ENCODE measurements at places on chromosomes 2 and 18.

GRCh38 chr2:128300151-128301020 is 18.3 kb downstream of the HS6ST1 start:
- DNase-seq, result no peak

- no peak for DNase-seq
Measured at GRCh38 chr18:46716336-46716735, 40.5 kb downstream of the ST8SIA5 start.

DNA sequence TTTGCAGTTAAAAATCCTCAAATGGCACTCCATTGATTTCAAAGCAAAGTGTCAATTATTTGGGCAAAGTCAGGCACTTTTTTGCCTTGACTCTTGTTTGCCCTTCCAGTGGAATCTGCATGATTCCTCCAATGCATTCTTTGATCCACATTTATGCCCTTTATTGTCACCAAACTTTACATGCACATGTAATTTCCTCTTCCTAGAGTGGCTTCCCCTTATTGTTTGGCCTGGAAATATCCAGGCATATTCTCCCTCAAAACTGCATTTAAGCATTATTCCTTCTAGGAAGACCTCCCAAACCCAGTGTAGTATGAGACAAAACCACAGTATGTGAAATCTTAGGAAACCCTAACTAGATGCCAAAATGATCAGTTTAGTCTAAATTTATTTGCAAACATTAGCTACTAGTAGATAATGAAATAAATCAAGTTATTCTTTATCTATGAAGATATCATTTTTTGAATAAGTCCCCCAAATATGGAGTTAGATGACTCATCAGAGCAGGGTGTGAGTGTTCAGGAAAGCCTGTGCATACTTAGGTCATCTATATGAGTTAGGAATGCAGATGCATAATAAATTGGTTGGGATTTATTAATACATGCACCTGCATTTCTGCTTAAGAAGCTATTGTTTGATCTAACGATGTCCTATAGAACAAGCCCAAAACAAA is 433.3 kb upstream of the TCF4 start:
- no peak for DNase-seq

DNA sequence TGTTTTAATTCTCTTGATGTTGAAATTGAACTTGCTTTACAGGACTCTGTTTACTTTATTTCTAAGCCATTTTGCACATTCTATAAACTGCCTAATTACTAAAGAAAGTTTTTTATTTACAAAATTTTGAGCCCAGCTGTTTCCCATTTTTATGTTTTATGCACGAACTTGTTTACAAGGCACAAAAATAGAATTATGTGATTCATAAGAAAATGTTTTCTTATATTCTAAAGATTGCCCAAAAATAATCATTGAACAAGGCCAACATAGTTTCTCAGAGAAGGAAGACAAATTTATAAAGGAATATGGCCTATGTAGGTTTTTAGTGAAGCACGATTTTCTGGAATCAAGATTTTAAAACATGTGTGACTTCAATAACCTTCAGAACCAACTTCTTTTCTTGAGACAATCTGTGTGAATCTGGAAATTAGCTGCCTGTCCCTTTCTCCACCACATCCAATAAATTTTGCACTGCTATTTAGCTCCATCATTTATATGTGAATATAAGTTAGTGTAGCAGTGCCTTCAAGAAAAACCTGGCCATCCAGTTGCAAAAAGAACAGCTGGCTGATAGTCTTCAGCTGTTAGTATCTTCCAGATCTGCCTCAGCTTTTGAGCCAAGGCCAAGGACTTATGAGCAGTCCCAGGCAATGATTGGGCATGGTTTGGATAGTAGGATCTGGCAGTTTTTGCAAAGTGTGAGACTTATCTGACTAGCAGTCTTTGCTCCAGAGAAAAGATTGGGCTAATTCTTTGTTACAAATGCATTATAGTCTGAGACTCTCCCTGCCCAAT is 253.2 kb upstream of the COL3A1 start:
- no peak for DNase-seq

DNA sequence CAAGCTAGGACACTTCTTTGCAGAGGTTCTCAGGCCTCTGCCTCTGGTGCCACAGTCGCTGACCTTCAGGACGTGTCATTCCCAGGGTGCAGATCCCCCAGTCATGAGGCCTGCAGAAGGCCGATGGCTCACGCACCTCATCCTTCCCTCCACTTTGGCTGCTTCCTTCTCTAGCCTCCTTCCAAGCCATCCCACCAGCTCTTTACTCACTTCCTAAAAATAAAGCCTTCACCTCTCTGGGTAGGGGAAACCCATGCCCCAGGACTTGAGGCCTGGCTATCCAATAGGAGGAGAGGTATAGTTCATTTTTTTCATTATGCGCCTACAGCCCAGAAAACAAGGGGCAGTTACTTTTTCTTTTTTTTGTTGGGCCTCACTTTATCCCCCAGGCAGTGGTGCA is 91.4 kb downstream of the B3GNT2 start:
- DNase-seq, result no peak

- DNase-seq, result no peak
Measured at GRCh38 chr2:7060631-7061449, 143.6 kb downstream of the RNF144A start.

DNA sequence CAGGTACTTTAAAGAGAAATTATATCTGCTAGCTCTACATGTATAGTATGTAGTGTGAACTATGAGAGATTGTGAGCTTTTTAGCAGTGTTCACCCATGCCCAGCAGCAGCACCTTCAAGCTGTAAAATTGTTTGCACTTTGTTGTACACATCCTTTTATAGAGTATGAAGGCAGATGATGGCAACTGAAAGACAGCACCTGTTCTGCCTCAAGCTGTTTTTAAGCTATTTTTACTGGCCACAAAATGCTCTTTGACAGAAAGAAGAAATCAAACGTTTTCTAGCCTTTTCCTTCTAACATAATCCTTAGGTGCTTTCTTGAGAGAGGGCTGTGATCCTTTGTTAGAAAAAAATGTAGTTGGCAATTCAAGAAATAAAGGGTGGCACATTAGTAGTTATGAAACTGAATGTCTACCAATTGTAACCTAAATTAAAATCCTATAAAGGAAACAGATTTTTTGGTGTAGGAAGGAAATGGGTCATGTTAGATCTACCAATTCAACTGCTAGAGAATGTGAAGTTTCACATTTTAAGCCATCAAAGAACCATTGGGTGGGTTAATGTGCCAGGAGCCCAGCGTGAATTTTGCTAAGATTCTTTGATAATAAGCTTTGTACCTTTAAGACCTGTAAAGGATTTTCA is 59.5 kb downstream of the R3HDM1 start:
- no peak for DNase-seq

DNA sequence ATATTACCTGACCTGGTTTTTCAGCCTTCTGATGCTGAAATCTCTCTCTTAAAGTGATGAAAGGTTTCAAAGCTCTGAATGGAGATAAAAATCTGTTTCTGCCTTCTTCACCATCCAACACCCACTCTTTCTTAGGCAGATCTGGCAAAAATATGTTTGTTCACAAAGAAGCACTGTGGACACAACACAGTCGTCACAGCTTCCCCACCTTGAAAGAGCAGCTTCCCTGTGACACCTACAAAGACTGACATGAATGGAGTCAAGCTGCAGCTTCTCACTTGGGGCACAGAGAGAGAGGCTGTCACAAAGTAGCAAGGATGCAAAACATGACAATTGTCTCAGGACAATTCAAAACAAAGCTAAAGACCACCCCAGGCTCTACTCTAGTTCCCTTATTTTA is 86.5 kb downstream of the ICOS start:
- DNase-seq, result no peak

GRCh38 chr2:235725016-235725489 is 231.2 kb downstream of the AGAP1 start:
- no peak for DNase-seq

DNA sequence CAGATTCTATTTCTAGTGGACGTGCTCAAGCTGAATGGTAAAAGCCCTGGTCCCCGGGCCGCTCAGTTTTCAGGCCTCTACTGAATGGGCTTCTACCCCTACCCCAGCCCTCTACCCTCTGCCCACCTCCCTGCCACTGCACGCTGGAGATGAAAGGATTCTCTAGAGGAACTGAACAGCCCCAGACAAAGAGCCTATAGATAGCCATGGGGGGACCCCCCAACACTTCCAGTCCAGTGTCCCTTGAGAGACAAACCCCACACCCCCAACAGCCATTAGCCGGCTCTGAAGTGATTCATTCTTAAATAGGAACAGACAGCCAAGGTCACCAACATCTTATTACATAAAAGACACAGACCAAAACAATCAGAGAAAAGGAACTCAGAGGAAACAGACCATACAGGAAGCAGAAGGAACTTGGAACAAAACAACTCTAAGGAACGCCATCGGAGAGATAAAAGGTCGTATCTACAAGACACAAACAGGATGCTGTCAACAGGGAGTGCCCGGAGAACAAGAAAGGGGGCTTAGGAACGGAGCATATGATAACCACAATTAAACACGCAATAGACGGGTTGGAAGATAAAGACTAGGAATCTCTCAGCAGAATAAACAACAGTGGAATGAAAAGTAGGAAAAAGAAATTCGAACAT is 23.5 kb downstream of the TMEM37 start:
- no peak for DNase-seq

DNA sequence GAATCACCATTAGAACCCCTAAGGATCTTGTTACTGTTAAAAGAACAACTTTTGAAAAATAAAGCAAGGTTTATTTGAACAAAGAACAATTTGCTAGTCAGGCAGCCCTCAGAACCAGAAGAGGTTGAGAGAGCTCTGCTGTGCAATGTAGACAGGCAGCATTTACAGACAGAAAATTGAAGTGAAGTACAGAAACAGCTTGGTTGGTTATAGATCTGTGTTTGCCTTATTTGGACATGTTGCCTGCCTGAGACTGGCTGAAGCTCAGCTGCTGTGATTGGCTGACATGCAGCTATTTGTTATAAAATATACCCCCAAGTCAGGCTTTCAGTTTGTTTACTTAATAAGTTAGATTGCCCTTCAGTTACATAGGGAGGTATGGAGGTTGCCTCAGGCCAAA is 12.5 kb downstream of the MSTN start:
- no peak for DNase-seq

DNA sequence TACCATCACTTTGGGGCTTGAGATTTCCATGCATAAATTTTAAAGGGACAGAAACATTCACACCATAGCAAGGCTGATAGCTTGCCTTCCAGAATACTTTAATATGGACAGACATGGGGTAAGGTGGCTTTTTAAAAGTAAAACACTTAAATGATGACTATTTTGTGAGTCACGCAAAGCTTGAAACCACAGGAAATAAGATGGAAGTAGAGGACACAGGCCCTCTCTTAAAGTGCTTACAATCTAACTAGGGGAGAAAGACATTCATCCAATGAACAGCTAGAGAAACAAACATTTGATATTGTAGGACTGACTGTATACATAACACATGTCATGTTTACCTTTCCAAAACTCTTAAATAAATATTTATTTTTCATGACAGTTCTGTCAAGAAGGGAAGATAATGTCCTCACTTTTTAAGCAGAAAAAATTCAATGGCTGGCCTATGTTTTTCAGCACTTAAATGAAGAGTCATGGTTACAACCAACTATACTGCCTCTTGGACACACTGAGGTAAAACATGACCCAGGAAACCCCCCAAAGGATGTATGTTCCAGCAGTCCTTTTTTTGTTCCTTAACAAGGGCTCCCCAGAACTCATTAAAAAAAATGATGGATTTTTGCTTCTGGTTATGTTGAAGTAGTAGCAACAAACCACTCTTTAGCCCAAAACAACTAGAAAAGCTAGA is 120.0 kb upstream of the RBMS1 start:
- no peak for DNase-seq

DNA sequence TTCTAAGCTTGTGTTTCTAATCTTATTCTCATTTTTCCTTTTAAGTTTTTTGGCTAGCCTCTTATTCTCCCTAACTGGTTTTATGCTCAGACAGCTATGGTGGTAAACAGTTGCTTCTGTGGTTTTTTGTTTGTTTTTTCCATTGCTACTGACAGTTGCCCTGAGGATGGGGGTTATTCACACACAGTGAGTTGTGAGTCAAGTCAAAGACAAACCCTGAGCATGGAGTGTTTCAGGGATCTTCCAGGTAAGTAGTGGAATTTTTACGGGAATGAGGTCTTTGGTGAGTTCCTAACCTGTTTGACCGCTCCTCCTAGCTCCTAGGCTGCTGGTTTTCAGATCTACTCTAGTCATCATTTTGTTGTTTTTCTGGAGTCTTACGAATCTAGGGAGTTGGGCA is 162.8 kb downstream of the ZNF407 start:
- no peak for DNase-seq

- DNase-seq, result no peak
Measured at GRCh38 chr18:55633032-55633431, 45.0 kb upstream of the TCF4 start.

GRCh38 chr2:9951522-9952285 is at the start of gene GRHL1:
TSS of gene GRHL1 (plus strand) at chr2:9951693. CDS start at chr2:9951834, 141 bp downstream.
- DNase-seq, result peak; percentile 88

- no peak for DNase-seq
Measured at GRCh38 chr18:41992703-41993102, 37.7 kb downstream of the PIK3C3 start.
